ENCODE measurements at places on chromosomes 2 and 18. TPM values are rescaled to one million over a fixed set of nuclear protein-coding genes. Genes with fewer than 3 reads are reported as not detected.

TNS1 gene
- 44.1 TPM for total RNA-seq

MC4R gene
- total RNA-seq: not detected

CDH2 gene
- 0.11 TPM for total RNA-seq

CRYGD gene
- not detected for total RNA-seq

SPATA3 gene
- not detected for total RNA-seq

PJVK gene
- total RNA-seq: not detected

ZSWIM2 gene
- not detected for total RNA-seq

SGO2 gene
- 4.0 TPM for total RNA-seq

MEP1B gene
- total RNA-seq: not detected

LRATD1 gene
- 53.5 TPM for total RNA-seq

ALK gene
- total RNA-seq: not detected

CNDP1 gene
- not detected for total RNA-seq

PFN4 gene
- not detected for total RNA-seq

SCYGR5 gene
- total RNA-seq: not detected

UGT1A4 gene
- 3.8 TPM for total RNA-seq

PKDCC gene
- 16.8 TPM for total RNA-seq

MDH1B gene
- total RNA-seq: 0.61 TPM

EIF5B gene
- total RNA-seq: 19.4 TPM

IL36RN gene
- total RNA-seq: 5.0 TPM

QPCT gene
- 2.1 TPM for total RNA-seq

SETBP1 gene
- 7.7 TPM for total RNA-seq

INO80C gene
- 14.3 TPM for total RNA-seq

DLX1 gene
- not detected for total RNA-seq

IL36G gene
- 7.7 TPM for total RNA-seq

STPG4 gene
- total RNA-seq: not detected

MPP4 gene
- total RNA-seq: 0.19 TPM

ALPG gene
- total RNA-seq: not detected

M1AP gene
- total RNA-seq: 0.19 TPM

DTNB gene
- total RNA-seq: 7.8 TPM

UCN gene
- total RNA-seq: not detected

TMEM247 gene
- not detected for total RNA-seq

TEKT4 gene
- not detected for total RNA-seq

METTL4 gene
- 6.7 TPM for total RNA-seq

LYPD1 gene
- 0.57 TPM for total RNA-seq

XDH gene
- 44.0 TPM for total RNA-seq

FEV gene
- not detected for total RNA-seq

SLC23A3 gene
- total RNA-seq: 1.7 TPM

MAL gene
- total RNA-seq: 472 TPM

COL4A4 gene
- total RNA-seq: 1.4 TPM

TUBA4B gene
- total RNA-seq: not detected

MTX2 gene
- 43.5 TPM for total RNA-seq

MATN3 gene
- total RNA-seq: not detected

AQP12B gene
- not detected for total RNA-seq

COL4A3 gene
- total RNA-seq: 0.50 TPM

RNF125 gene
- total RNA-seq: 5.3 TPM

C2orf81 gene
- 0.45 TPM for total RNA-seq

GPR148 gene
- total RNA-seq: not detected

EIF2AK2 gene
- 8.1 TPM for total RNA-seq

Measured in esophagus squamous epithelium (tissue), 5 donors.